Left kidney (tissue), 8 donors: ENCODE measurements at places on chromosomes 12 and 14. TPM values are rescaled to one million over a fixed set of nuclear protein-coding genes. Genes with fewer than 3 reads are reported as not detected.

DNA sequence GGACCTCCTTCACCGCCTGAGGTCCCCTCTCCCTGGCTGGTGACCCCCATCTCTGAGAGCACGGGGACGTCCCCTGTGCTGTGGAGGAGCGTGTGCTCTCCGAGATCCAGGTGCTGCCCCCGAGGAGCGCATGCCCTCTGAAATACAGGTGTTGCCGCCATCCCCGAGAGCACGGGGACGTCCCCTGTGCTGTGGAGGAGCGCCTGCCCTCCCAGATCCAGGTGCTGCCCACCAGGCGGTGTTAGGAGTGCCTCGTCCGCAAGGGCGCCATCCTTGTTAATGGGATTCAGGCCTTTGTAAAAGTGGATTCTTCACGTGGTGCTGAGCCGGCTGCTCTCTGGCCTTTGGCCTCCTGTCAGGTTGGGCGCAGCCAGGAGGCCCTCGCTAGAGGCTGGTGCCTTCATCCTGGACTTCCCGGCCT lies 10.1 kb downstream of the NOC4L start:
- DNase-seq = no peak

DNA sequence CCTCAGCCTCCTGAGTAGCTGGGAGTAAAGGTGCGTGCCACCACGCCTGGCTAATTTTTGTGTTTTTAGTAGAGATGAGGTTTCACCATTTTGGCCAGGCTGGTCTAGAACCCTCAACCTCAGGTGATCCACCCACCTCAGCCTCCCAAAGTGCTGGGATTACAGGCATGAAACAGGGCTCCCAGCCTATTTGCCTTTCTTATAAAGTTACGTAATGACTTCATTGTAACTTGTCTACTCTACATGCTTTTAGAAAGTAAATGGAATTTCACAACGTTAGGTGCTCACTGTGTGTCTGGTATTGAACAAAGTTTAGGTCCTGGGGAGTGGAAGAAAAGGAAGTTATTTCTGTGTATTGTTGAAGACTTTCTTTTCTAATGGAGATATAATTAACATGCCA lies 12.5 kb downstream of the CFAP251 start:
- DNase-seq = no peak

DNA sequence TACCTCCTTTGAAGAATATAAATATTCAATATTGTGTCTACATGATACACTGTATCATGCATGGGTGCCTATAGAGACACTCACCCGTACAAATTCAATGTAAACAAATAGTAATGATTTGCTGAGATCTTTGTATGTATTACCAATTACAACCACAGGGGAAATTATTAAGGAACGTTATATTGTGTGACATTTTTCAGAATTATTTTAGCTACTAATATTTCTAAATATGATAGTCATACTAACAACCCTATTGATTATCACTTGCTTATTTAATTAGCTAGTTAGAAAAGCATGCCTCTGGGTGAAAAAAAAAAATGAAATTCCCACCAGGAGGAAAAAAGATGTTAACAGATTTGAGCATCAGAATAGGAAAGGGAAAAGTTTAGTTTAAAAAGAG lies 2.1 kb downstream of the SOX5 start:
- no peak for DNase-seq

GRCh38 chr12:42854208-42854607 lies 264.7 kb upstream of the PRICKLE1 start:
- no peak for DNase-seq

DNA sequence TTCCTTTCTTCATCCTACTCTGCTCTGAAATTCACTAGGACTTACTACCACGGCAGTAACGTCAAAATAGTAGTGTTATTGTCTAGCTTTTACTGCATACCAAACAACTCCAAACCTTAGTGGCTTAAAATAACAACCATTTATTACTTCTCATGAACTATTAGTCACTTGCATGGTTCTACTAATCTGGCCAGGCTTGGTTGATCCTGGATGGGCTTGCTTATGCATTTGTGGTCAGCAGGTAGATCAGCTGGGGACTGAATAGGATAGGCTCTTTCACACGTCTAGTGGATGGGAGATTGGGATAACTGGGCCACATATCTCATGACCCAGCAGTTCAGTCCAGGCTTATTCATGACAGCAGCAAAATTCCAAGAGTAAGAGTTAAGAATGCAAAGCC lies 9.4 kb upstream of the SLC35F4 start:
- DNase-seq = no peak

GRCh38 chr14:101223561-101224162 lies 320.1 kb upstream of the RTL1 start:
- DNase-seq = no peak

- DNase-seq = no peak
These were observed 74.8 kb upstream of the MGAT4C start for GRCh38 chr12:86331012-86331411.

DNA sequence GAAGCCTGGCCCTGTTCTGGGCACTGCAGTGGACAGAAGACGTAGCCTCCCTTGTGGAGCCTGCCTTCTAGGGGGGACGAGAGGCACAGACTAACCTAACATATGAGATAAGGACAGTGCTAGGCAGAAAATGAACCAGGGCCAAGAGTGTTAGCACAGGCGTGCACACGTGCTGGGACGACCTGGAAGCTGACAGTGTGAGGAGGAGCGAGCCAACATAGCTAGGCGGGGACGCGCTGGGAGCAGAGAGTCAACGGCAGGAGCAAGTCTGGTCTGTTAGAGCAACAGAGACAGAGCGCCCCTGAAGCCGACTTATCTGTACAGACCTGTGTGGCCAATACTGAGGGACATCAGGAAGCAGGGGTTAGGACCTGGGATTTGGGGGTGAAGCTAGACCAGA lies 8.0 kb downstream of the PXMP2 start:
- no peak for DNase-seq

The ACSS3 gene
- polyA plus RNA-seq = 27.4 TPM

The RGS6 gene
- 1.00 TPM for polyA plus RNA-seq

The MORN3 gene
- polyA plus RNA-seq = 2.0 TPM
